Psoas muscle (tissue), 8 donors: ENCODE measurements at places on chromosomes 1 and 21. TPM values are rescaled to one million over a fixed set of nuclear protein-coding genes. Genes with fewer than 3 reads are reported as not detected.

Gene ATP1A2
- total RNA-seq, result 523 TPM

Gene FALEC
- not detected for total RNA-seq

Gene NTRK1
- 0.44 TPM for total RNA-seq

Gene LRRC3
- 0.13 TPM for total RNA-seq

Gene SPRR3
- not detected for total RNA-seq

Gene TMPRSS15
- total RNA-seq, result not detected

Gene TNFRSF1B
- 12.8 TPM for total RNA-seq

Gene MPZ
- 0.30 TPM for total RNA-seq

Gene SOAT1
- 7.6 TPM for total RNA-seq

- no peak for DNase-seq
Measured at GRCh38 chr1:224199679-224200078, 16.6 kb downstream of the DEGS1 start.

DNA sequence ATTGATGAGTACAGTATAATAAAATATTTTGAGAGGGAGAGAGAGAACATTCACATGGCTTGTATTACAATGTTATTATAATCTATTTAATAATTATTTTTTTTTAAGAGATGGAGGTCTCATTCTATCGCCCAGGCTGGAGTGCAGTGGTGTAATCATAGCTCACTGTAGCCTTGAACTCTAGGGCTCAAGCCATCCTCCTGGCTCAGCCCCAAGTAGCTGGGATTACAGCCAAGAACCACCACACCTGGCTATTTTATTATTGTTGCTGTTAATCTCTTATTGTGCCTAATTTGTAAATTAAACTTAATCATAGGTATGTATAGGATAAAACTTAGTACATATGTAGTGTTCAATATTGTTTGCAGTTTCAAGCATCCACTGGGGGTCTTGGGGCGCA is 57.8 kb downstream of the HS2ST1 start:
- no peak for DNase-seq

- DNase-seq, result no peak
Measured at GRCh38 chr1:42414551-42415496, 34.2 kb downstream of the RIMKLA start.

- no peak for DNase-seq
Measured at GRCh38 chr1:61093525-61094137, 11.3 kb downstream of the NFIA start.

DNA sequence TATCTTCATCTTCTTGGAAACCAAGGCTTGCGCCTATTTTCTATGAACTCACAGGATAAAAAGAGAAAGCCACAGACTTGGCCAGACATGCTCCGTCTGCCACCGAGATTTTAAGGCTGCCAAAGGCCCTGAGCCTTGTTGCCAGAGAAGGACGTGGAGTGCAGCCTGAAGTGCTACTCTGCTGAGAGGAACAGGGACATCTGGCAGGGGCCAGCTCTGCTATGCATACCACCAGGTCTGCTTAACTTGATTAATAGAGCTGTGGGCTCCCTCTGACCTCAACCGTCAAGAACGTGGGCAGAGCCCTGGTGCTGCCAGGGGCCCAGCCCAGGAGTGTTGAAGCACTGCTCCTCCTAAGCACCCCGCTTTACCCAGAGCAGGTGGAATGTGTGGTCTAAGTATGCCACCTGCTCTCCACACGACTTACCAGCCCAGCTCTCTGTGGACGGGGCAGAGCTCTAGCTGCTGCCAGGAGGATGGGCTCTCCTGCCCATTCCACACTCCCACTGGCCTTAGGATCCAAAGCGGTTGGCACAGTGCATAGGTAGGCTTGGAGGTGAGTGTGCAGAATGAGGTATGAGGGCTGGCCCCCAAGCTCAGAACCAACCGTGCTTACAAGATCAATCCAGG is 10.6 kb downstream of the HCRTR1 start:
- DNase-seq, result peak; percentile 89

DNA sequence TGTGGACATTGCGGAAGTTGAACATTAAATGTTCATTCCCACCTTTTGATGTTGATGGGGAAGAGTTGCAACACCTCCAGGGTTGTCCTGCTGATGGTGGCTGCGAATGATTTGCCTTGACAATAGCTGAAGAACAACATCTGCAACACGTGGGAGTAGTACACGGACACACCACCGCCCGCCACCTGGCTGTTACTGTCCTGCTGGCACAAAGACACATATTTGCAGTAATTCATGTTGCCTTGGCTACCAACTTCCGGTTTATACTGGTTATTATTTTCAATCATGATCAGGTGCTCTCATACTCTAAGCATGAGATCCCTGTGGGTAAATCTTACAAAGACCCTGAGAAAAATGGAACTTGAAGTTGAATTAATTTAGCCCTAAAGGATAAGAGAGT is 55.2 kb downstream of the UBR4 start:
- DNase-seq, result no peak

DNA sequence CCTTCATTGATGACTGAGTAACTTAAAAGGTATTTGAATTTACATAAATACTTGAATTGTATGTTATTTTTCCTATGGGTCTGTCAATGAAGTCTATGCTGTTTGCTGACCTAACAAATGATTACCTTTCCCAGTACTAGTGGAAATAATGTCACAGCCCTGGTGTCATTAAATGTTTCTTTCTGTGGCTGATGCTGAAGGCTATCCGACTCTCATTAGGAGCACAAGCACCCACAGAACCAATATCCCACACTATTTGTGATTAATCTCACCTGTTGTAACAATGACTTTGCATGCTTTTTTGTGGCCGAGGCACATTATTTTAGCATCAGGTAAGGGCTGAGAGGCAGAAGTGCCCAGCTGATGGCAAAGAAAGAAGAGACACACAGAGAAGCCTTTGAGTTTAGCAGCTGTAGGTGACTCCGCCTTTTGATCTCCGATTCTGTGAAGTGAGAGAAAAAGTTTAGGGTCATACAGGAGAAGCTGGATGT is 25.8 kb upstream of the TRIM45 start:
- no peak for DNase-seq

GRCh38 chr1:218811497-218811896 is 362.2 kb upstream of the LYPLAL1 start:
- DNase-seq, result no peak

GRCh38 chr1:226332947-226333346 is 24.0 kb upstream of the LIN9 start:
- no peak for DNase-seq

GRCh38 chr21:27526451-27526850 is 559.6 kb upstream of the ADAMTS5 start:
- DNase-seq, result no peak

GRCh38 chr1:24151175-24151533 is 8.2 kb upstream of the IL22RA1 start:
- no peak for DNase-seq

DNA sequence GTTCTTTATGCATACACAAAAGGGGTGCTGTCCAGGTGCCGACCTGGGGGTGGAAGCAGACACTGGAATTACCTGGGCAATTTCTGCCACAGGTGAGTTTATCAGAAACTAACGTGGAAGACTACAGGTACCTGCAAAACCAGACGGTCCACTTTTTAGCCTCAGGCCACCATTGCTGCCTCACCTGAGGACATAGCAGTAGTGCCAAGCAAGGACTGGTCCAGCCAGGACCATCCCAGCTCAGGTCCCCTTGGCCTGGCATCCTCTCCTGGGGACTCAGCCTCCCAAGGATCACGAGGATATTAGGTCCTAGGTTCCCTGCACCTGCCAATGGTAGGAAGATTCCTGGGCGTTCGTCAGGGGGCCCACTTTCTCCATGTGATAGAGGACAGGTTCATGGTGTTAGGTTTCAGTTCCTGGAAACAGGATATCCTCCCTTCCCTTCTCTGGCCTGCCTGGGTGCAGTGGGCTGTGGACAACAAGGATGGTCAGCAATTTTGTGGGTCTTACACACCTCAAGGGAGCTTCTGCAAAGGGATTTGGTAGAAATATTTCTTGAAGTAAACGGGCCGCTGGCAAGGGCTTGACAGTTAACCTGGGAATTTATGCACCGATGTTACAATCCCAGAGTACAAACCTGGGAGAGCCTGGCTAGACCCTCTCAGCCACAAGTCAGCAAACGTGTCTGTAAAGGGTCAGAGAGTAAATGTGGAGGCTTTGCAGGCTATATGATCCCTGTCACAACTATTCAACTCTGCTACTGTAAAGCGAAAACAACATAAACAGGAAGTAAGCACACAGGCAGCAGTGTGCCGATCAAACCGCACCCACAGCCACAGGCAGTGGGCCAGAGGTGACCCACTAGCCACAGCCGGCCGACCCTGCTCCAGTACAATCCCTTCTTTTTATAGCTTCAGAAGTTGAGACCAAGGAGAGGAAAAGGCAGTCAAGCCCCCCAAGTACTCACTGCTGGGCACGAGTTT is 71.4 kb upstream of the RAB4A start:
- DNase-seq, result no peak

DNA sequence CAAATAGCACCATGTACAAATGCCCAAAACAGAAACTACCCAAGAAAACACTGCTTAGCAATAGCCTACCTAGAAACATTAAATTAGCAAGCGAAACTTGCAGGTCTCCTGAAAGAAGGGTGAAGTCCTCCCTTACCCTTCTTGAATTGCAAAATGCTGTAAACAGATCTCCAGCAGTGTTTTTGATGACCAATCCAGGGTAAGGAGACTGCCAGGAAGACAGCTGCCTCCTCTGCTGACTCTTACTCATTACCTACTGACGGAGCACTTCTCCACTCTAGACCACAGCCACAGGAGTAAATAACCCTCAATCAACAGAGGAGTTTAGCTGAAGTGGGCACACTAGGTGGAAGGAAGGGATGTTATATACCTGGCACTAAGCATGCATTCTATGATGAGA is 32.2 kb upstream of the GADD45A start:
- DNase-seq, result peak; percentile 30

DNA sequence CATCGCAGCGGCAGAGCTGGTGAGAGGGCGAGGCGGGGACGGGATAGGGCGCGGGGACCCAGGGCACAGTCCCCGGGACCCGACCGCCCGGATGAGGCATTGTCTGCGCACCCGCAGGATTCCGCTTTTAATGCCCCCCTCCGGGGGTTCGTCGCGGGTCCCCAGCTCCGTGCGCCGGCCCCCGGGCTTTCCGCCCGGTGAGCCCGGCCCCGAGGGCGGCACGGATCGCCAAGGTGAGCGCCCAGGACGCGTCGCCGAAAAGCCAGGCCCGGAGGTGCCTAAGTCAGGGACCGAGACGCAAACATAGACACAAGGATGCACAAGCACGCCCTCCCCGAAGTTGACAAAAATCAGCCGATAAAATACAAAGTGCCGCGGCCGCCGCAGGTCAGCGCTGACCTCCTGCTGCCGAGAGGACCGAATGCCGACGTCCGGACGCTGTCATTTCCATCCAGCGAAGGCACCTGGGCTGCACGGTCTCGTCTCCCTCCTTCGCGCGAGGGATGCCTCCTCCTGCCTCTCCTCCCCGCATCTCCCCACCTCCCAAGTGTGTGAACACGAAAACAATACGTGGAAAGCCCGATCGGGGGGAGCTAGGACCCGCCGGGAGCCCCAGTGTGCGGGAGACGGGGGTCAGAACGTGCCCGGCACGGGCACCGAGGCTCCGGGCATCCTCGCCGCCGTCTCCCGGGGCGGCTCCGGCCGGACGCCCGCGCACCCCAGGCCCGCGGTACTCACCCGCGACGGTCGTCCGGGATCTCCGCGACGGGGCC is 101.1 kb upstream of the SOD1 start:
- DNase-seq, result no peak

DNA sequence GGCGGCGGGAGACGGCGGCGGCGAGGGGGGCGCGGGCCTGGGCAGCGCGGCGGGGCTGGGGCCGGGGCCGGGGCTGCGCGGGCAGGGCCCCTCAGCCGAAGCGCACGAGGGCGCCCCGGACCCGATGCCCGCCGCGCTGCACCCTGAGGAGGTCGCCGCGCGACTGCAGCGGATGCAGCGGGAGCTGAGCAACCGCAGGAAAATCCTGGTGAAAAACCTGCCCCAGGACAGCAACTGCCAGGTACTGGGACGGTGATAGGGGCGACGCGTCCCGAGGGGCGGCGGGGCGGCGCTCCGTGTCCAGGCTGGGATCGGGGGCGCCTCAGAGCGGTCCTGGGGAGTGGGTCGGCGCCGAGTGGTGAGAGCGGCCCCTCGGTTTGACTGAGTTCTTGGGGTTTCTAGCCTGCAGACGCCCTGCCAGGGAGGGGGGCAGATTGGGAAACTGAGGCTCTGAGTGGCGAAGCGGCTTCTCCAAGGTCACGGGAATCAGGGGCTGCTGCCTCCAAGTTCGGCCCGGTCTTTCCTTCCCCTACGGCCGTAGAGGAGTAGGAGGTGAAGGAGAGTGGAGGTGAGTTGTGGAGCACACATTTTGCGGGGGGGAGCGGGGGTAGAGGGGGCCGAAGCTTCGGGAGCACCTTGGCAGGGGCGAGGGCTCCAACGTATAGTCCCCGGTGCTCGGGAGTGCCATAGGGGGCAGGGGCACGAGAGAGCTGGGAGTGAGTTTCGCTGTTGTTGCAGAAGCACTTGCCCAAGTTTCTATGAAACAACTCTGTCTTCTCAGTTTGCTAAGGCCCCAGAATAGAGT is 508 bp downstream of the RAVER2 start:
- peak; percentile 57 for DNase-seq

DNA sequence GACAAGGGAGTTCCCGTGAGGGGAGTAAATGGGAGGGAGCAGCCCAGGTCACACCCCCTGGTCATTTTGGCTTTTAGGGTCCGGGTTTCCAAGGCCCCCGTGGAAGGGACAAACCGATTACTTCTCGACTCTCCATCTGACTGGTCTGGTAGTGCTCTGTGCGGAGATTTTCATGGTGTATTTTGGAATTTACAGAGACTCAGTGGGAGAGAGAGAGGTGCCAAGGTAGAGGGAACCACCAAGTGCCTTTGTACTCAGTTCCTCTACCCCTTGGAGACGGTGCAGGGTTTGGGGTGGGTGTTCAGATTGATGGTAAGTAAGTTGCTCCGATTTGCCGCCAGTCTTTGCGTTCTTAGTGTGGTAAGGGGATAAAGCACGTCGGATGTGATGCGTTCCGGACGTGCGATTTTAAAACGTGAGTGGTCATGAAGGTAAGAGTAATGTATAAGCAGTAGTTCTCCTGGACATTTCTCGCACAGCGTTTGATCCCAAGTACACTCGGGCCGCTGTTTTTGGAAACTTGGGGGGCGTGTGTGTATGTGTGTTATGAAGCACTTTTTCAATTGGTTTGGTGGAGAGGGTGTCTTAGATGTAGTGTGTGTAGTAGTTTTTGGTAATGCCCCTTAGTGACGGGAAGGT is 682 bp downstream of the SUCO start:
- DNase-seq, result peak; percentile 36

DNA sequence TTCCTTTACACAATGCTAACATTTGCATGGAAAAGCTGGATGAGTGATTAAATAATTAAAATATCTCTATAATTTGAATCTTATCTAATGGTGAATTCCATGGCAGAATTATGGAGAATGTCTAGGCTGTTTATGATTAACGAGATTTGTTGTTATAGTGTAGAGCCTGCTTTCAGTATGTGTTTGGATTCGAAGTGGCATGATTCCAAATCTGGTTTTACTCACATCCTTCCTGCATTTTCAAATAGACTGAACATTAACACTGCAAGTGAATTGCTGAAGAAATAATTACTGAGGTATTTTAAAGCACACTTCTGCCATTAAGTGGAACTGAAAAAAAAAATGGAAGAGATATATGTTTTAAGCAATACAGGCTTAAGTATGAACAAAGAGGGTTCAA is 5.1 kb upstream of the NEK7 start:
- DNase-seq, result no peak

GRCh38 chr1:72207059-72207458 is 75.3 kb downstream of the NEGR1 start:
- DNase-seq, result no peak

- no peak for DNase-seq
Measured at GRCh38 chr1:32755098-32755809, 52.7 kb upstream of the SYNC start.
